Activated CD8-positive, alpha-beta memory T cell treated with anti-CD3 and anti-CD28 coated beads for 1 hour (primary cell): ENCODE measurements at places on chromosomes 3 and 15.

- DNase-seq = no peak
Measured at GRCh38 chr15:51982013-51982769, 10.6 kb upstream of the LEO1 start.

DNA sequence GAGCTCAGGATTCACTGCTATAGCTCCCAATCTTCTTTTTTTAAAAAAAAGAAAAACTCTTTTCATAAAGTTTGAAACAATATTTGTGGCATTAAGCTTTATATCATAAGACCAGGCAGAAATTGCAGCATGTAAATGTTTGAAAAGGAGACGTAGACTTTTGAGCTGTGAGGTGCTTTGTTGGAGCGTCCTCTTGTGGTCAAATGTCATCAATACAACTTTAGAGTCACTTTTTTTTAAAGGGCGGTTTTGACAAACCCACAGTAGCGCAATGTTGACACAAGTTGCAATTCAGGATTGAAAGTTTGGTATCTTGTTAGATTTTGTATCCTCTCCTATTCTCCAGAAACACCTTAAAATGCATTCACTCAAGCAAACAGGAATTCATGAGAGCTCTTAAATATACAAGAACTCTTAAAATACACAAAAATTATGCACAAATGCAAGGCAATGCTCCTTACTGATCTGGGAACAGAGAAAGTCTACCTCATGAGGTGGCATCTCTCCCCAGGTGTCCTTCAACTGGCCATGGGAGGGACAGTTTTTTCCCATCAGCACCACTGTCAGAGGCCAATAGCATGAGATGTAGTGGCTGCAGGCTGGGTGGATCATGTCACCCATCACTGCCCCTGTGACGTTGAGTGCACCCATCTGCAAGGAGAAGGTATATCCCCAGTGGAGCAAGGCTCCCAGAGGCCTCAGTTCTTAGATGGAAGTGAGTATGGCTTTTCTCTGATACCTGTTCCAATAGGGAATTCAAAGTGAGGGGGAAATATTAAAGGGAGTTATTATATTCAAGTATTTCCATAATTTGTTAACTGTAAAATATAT, 70.7 kb downstream of the ANXA2 start:
- DNase-seq = no peak

- no peak for DNase-seq
Measured at GRCh38 chr3:31008994-31009393, 114.5 kb upstream of the GADL1 start.

DNA sequence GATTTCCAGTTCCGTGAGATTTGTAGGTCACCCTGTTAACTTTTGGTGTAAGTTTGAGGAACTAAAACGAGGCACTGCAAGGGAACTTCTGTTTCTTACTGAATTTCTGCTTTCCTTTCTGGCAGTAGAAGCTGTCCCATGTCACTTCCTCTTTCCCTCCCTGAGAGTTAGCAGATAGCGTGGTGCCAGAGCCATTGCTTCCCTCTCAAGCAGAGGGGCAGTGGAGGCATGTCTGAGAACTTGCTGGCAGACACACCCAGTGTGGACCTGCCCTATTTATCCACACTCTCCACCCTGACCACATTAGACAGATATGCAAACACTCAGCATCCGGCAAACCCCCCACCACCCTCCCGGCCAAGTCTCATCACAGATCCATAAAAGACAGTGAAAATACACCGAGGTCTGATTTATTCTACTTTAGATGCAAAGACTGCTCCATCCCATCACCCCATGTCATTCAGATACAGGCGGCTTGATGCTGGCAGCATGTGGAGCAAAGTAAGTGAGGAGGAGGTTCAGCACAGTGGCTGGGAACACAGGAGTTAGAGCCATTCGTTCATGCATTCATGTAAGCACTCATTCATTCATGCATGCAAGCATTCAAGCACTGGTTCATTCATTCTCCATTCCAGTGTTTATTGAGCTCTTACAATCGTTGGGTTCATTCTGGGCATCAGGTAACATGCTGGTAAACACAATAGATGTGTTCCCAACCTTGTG, 324.7 kb downstream of the SHQ1 start:
- DNase-seq = no peak

DNA sequence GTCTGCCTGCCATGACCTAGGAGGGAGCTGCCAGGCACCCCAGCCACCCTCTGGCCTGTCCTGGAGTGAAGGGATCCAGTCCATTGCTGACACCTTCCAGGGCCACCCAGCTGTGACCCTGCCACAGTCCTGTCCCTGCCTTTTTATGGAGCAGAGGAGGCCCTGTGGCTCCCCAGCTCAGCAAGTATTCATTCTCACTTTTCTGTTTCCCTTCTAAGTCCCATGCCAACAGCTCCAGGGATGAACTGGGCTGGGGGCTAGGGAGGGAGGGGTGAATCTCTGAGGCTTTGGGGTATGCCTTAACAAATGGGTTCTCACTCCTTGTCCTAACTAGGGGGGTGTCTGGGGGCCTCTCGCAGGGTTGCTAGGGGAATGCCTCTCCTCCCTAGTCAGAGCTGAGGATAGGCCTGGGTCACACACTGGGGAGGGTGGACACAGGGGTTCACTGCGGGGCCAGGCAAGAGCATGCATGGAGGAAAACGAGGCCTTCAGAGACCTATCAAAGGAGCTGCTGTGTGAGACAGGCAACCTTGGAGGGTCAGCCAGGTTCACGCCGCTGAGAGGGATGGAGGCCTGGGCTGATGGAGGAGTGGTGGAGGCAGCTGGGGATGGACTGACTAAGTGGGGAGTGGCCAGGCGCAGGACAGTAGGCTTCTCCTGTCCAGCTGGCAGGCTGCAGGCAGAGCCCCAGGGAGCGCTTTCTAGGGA, 31.8 kb downstream of the EPHB3 start:
- no peak for DNase-seq

- DNase-seq = no peak
Measured at GRCh38 chr3:134495980-134496379, 10.1 kb downstream of the CEP63 start.

DNA sequence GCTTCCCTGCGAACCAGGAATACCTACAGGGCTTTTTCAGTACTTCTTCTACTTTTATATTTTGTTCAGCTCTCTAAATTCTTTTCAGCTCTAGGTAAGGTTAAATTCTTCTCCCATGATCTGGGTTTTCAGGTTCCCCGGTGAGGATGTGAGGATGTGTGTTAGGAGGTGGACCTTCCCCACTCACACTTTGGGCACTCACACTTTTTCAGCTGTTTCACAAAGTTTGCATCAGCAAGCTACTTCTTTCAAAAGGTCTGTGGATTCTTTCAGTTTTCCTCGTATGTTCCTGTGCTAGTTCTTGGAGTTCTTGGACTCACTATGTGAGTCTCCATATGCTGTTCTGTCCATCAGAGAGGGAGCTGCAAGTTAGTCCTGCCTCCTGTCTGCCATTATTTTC, 13.9 kb upstream of the OR5K2 start:
- DNase-seq = no peak

DNA sequence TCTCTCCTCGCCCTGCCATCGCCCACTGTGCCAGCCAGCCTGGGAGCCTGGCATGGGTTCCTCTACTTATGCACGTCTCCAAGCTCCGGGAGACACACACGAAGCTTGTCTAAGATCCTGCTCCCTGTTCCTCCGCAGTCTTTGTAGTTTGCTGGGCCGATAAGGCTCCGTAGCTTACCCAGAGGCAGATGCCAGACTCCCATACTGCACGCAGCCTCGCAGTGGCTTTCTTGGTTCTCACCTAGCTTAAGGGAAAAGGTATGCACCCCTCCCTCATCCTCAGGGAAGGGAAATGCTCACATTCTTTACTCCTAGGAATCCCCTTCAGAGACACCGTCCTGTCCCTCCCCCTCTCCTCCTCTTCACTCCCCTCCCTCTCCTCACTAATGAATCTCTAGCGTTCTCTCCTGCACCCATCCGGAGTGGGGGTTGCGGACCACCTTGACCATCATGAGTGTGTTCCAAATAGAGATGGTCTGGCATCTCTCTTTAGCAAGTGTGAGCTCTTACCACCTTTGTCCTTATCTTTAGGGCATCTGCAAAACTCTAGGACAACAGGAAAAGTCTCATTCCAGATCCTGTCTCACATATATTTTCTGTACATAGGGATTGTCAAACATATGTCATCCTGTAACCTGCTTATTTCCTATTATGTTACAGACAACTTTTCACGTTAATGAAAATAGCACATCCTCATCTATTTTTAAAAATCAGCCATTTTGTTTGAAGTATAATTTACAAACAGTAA, 56.5 kb downstream of the TMEM266 start:
- DNase-seq = no peak

- no peak for DNase-seq
Measured at GRCh38 chr15:55999658-56000057, 6.2 kb upstream of the NEDD4 start.

- no peak for DNase-seq
Measured at GRCh38 chr3:175743733-175744400, 884.7 kb downstream of the NAALADL2 start.

DNA sequence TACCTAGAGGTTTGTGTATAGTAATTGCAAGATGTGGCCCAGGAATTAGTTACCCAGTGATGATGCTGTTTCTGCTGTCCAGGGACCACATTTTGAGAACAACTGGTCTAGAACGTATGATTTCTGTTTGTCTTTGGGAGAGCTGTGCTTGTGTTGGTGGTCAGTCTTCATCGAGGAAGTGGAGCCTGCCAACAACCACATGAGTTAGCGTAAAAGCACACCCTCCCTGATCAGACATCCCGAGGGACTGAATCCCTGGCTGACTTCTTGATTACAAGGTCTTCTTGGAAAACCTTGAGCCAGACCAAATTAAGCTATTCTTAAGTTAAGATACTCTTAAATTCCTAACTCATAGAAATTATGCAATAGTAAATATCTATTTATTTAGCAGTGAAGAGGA, 81.7 kb upstream of the ZPLD1 start:
- DNase-seq = no peak

- DNase-seq = no peak
Measured at GRCh38 chr15:59420986-59421618, 16.9 kb upstream of the FAM81A start.

GRCh38 chr15:94580211-94580885, 349.0 kb downstream of the MCTP2 start:
- no peak for DNase-seq

- no peak for DNase-seq
Measured at GRCh38 chr3:117036259-117036799, 326.8 kb downstream of the TUSC7 start.

DNA sequence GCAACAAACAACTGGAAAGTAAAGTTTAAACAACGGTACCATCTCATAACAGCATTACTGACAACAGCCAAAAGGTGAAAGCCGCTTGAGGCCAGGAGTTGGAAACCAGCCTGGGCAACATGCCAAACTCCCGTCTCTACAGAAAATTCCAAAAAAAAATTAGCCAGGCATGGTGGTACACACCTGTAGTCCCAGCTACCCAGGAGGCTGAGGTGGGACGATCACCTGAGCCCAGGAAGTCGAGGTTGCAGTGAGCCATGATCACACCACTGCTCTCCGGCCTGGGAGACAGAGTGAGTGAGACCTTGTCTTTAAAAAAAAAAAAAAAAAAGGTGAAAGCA, 4.4 kb downstream of the TNK2 start:
- DNase-seq = no peak

DNA sequence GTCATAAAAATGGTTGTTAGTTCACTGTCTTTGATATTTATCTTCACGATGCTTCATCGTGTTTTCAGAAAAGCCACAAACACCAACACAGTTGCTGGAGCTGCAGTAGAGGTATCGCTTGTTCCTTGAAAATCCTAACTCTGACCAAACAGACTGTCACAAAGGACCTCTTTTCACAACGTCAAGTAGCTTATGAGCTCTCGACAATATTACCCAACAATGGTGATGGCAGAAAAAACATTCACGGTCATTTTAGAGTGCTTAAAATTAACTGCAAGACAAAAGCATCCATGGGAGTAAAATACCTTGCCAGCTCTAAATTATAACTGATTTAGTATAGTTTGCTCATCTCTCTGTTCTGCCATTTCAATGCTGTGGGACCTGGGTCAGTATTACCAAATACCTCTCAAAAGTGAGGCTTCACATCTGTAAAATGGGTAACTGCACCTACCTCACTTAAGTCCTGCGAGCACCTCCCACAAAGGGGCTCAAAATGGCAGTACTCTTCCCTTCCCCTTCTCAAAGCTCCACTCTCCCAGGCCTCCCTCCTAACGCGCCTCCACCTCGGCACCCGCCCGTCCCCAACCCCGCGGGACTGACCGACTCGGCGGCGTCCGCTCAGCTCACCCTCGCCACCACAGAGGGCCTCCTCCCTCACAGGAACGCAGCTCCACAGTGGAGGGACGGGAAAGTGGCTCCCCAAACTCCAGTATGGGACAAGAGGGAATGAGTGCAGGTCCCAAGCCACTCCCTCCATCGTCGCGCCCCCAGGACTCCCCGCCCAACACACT, 546 bp downstream of the TRIM59 start:
- DNase-seq = no peak

GRCh38 chr15:67198157-67198754, 56.2 kb downstream of the AAGAB start:
- DNase-seq = no peak

- no peak for DNase-seq
Measured at GRCh38 chr3:150218236-150218635, 189.9 kb upstream of the TSC22D2 start.

- DNase-seq = no peak
Measured at GRCh38 chr15:84788500-84788899, 28.7 kb upstream of the ALPK3 start.

DNA sequence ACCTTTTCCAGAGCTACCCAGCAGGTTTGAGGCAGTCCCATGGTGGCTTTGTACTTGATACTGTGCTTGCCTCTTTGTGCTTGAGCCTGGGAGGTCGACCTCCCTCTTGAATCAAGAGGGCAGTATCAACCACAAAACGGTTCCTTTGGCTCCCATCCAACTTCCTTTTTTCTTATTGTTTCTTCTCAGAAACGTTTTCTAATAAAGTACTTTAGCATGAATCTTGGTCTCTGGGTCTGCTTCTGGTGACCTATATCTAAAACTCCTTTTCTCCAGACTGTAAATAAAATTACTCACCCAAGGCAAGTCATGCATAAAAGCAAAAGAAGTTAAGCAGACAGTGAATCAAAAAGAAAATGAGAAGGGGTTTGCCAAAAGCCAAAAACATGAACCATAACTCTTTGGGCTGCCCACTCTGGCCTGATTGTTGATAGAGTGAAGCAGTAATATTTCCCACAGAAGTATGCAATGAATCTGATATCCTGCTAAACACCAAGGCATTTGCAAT, 112.2 kb upstream of the SLC4A7 start:
- no peak for DNase-seq
